ENCODE measurements at places on chromosomes 16 and 17.

DNA sequence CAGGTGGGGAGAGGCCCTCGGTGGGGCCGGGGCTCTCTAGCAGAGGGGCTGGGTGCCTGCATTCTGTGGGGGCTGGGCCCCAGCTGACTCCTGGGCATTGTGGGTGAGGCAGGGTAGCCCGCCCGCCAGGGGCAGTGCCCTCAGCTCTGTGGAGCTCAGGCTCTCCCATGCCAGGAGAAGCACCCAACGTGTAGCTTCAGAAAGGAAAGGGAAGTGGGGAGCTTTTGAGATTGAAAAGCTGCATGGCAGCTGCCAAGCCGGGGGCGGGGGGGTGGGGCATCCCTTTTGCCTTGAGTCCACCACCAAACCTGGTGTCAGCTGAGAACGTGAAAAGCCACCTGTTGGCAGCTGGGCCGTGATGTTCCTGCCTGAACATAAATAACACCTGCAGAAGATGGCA, 192.1 kb upstream of the CIBAR2 start:
- H3K4me3 ChIP-seq: no peak overlapping the region
- H3K4me1 ChIP-seq: peaks cover 62% of the 10 kb centered on the region
- no peak overlapping the region for H3K27ac ChIP-seq
- H3K27me3 ChIP-seq: no peaks in the 10 kb centered on the region

- DNase-seq: no peak
- peaks cover 14% of the 10 kb centered on the region for H3K4me1 ChIP-seq
- H3K27me3 ChIP-seq: no peaks in the 10 kb centered on the region
These were observed 106.9 kb upstream of the SIAH1 start for GRCh38 chr16:48492133-48492532.

GRCh38 chr16:85010446-85010930, 847 bp downstream of the ZDHHC7 start:
- peak overlapping the region; percentile 86 for H3K4me3 ChIP-seq
- peak overlapping the region; percentile 65 for H3K27ac ChIP-seq
- H3K36me3 ChIP-seq: no peaks in the 10 kb centered on the region
- H3K27me3 ChIP-seq: no peaks in the 10 kb centered on the region
- no peak for DNase-seq

GRCh38 chr17:73228748-73229236, 32.9 kb downstream of the CPSF4L start:
- H3K4me1 ChIP-seq: peaks cover 25% of the 10 kb centered on the region
- H3K36me3 ChIP-seq: no peaks in the 10 kb centered on the region
- H3K27me3 ChIP-seq: no peaks in the 10 kb centered on the region
- H3K4me3 ChIP-seq: no peak overlapping the region

DNA sequence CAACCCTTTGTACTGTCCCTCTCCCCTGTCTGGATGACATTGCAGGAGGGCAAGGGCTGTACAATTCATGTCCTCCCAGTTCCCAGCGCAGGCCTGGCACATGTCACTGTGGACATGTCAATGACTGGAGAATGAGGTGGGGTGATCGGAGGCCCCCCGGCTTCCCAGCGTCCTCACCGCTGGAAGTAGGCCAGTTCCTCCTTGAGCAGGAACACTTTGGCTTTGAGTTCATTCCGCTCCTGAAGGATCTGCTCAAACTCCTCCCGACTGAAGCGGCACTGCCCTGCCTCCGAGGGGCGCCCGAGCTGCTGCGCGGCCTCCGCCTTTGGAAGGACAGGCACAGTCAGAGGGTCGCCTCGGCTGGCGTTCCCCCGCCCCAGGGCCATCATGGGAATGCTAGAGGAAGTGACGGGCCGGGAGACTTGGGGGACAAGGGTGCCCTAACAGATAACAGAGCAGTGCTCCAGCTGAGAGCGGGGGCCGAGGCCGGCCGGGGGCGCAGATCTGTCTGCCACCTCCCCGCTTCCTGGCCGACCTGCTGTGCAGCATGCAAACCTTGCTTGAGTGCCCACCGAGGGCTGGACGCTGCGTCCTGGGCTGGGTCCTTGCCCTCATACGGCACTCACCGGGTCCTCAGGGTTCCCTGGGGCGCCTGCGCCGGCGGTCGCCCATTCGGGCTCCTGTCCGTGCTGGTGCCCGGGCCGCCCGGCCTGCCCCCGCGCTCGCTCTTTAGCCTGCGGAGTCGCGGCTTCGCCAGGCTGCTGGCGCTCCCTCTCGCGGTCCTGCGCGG, 1.3 kb downstream of the RILP start:
- H3K4me1 ChIP-seq: peaks cover 64% of the 10 kb centered on the region
- DNase-seq: peak; percentile 74
- no peaks in the 10 kb centered on the region for H3K27me3 ChIP-seq
- peaks cover 30% of the 10 kb centered on the region for H3K36me3 ChIP-seq

- H3K27ac ChIP-seq: no peak overlapping the region
- H3K27me3 ChIP-seq: no peaks in the 10 kb centered on the region
These were observed 76.3 kb downstream of the JPH3 start for GRCh38 chr16:87678618-87679017.

- no peaks in the 10 kb centered on the region for H3K4me1 ChIP-seq
- H3K36me3 ChIP-seq: no peaks in the 10 kb centered on the region
- peak; percentile 87 for DNase-seq
These were observed 286.6 kb downstream of the SOX9 start for GRCh38 chr17:72407336-72407909.

- H3K27me3 ChIP-seq: no peaks in the 10 kb centered on the region
- no peak overlapping the region for H3K27ac ChIP-seq
- H3K4me3 ChIP-seq: no peak overlapping the region
- H3K4me1 ChIP-seq: peaks cover 7% of the 10 kb centered on the region
These were observed 36.9 kb upstream of the KLHDC4 start for GRCh38 chr16:87802670-87803069.

GRCh38 chr17:335691-336090, 16.9 kb downstream of the RPH3AL start:
- H3K27me3 ChIP-seq: no peaks in the 10 kb centered on the region
- H3K4me1 ChIP-seq: peaks cover 45% of the 10 kb centered on the region
- no peak overlapping the region for H3K4me3 ChIP-seq
- no peak for DNase-seq

DNA sequence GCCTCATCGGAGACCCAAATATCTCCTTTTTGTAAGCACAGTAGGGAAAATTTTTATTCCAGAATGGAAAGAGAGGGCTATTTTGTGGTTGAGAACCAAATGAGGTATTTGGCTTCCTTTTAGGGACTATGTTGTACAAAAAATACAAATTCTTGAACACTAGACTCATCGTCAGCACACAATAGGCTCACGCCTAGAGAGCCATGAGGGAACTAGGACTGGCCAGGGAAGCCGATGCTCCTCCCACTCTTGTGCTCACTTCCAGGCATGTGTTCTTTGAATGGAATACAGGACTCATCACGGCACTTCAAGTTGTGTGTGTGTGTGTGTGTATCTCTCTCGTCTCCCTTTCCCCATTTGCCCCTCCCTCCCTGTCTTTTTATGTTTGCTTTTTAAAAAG, 17.8 kb upstream of the BLMH start:
- H3K27me3 ChIP-seq: no peaks in the 10 kb centered on the region
- no peak for DNase-seq
- no peaks in the 10 kb centered on the region for H3K36me3 ChIP-seq
- no peaks in the 10 kb centered on the region for H3K4me1 ChIP-seq

DNA sequence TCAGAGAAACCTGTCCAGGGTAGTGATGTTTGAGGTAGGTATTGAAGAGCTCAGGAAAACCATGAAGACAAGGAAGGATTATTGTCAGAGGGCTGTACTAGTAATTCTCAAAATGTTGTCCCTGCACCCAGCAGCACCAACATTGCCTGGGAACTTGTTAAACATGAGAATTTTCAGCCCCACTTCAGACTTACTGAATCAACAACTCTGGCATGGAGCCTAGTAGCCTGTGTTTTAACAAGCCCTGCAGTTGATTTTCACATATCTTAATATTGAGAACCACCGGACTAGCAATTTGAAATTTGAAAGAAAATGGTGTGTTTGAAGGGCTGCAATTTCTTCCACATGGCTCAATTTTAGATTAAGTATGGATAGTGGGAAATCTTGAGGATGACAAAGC, 2.8 kb upstream of the KIF2B start:
- no peaks in the 10 kb centered on the region for H3K36me3 ChIP-seq
- no peaks in the 10 kb centered on the region for H3K27me3 ChIP-seq
- no peaks in the 10 kb centered on the region for H3K4me1 ChIP-seq
- no peak overlapping the region for H3K27ac ChIP-seq
- H3K4me3 ChIP-seq: no peak overlapping the region

- no peaks in the 10 kb centered on the region for H3K36me3 ChIP-seq
- H3K4me1 ChIP-seq: peaks cover 7% of the 10 kb centered on the region
- no peak overlapping the region for H3K27ac ChIP-seq
- DNase-seq: no peak
- no peak overlapping the region for H3K4me3 ChIP-seq
These were observed 54.7 kb downstream of the BANP start for GRCh38 chr16:88005968-88006367.

DNA sequence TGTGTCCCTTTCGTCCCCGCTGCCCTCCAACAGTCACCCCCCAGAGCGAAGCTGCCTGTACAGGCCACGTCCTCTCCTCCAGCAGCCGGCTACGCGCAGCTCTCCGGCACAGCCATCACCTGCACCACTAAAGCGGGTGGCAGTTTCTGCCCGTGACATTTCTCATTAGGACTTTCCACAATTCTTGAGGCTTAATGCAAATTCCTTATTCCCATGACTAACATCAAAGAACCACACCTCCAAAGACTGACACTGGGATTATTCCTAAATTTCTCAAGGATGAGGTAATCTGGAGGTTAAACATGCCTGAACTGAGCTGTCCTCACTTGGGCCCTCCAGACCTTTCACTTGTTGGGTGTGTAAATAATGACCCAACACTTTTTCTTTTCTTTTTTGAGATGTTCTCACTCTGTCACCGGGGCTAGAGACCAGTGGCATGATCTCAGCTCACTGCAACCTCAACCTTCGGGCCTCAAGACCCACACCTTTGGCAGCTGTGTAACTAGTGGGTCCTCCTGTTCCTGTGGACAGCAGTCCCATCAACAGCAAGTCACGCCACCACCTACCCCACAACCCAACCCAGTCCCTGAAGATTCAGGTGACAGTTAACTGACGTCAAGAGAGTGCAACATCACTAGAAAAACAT, 11.7 kb downstream of the ANKRD11 start:
- DNase-seq: no peak
- no peaks in the 10 kb centered on the region for H3K36me3 ChIP-seq
- H3K27ac ChIP-seq: no peak overlapping the region
- H3K27me3 ChIP-seq: no peaks in the 10 kb centered on the region
- peaks cover 41% of the 10 kb centered on the region for H3K4me1 ChIP-seq

DNA sequence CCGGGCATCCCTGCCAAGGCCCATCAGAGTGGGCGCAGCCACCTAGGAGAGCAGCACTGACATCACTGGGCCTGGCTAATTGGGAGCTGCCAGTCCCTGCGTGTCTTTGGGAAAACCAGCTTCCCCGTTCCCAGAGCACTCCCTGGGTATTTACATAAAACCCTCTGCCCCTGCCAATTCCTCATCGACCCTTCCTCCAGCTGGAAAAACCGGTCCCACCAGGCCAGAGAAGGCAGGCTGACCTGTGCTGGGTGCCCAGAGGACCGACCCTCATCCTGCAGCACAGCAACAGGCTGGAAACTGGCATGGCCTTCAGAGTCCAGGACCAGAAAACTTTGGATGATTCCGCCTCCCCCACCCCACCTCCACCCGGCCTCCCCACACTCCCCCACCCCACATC, 8.2 kb upstream of the FOXN1 start:
- H3K27ac ChIP-seq: no peak overlapping the region
- no peak overlapping the region for H3K4me3 ChIP-seq
- DNase-seq: no peak
- no peaks in the 10 kb centered on the region for H3K36me3 ChIP-seq
- H3K27me3 ChIP-seq: no peaks in the 10 kb centered on the region
- H3K4me1 ChIP-seq: peaks cover 7% of the 10 kb centered on the region

DNA sequence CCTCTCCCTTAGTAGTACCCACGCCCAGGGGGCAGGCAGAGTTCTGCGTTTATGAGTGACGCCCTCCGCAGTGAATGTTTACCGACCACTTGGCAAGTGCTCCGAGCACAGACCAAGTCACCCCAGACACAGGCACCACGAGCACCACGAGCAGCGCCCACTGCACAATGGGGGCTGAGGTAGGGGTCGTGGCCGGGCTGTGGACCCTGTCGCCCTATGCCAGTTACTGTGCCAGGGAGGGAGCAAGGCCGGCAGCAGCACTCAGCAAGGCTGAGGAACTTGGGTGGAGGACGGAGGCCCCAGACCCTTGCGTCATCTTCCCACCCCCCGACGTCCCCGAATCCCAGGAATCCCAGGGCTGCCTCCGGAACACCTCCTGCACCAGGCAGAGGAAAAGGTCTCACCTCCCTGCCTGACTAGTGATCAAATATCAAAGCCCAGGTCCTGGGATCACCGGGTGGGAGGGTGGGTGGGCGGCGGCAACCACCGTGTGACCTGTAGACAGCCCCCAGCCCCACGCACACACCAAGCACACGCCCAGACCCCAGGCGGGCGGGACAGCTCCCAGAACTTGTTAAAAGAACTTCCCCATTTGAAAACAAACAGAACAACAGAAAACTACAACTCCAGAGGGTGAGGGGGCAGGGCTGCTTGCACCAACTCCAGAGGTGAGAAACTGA, 5.4 kb downstream of the VASN start:
- H3K27me3 ChIP-seq: no peaks in the 10 kb centered on the region
- H3K36me3 ChIP-seq: no peaks in the 10 kb centered on the region
- H3K4me1 ChIP-seq: peaks cover 100% of the 10 kb centered on the region
- H3K4me3 ChIP-seq: no peak overlapping the region

DNA sequence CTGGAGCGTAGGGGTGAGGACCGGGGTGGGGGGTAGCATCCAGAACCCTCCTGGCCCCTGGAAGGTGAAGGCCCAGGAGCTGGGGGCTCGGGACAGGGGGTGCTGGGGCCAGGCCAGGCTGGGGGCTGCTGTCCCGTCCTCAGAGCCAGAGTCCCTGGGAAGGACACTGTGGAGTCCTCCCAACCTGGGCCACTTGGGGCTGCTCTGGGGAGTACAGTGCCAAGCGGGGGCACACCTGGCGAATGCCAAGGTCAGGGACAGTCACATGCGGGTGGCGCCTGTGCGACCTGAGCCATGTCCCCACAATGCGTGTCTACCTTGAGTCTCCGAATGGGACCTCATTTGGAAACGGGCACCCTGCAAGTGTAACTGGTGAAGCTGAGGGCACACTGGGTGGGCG, 1.2 kb upstream of the PERCC1 start:
- no peak for DNase-seq
- no peak overlapping the region for H3K27ac ChIP-seq
- peaks cover 16% of the 10 kb centered on the region for H3K4me1 ChIP-seq
- H3K27me3 ChIP-seq: no peaks in the 10 kb centered on the region

- no peaks in the 10 kb centered on the region for H3K27me3 ChIP-seq
- no peak overlapping the region for H3K4me3 ChIP-seq
- no peaks in the 10 kb centered on the region for H3K4me1 ChIP-seq
- H3K36me3 ChIP-seq: no peaks in the 10 kb centered on the region
These were observed 9.5 kb upstream of the GJD3 start for GRCh38 chr17:40373999-40374398.

DNA sequence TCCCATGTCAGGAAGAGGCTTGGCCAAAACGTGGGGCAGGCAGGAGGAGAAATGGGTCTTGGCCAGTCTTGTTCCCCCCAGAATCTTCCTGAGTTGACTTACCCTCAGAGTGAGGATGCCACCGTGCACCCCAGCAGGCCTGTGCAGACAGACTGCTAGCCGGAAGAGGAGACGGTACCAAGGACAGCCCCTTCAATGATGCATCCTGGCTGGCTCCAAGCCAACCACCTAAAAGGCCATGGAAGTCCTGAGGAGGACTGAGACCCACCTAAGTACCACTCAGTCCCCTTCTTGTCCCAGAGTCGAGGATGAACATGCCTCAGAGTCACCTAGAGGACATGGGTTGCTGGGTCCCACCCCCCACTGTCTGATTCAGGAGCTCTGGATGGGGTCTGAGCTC, 46.7 kb upstream of the RCVRN start:
- no peaks in the 10 kb centered on the region for H3K36me3 ChIP-seq
- no peak overlapping the region for H3K27ac ChIP-seq
- no peak overlapping the region for H3K4me3 ChIP-seq
- H3K4me1 ChIP-seq: no peaks in the 10 kb centered on the region
- H3K27me3 ChIP-seq: no peaks in the 10 kb centered on the region
